ENCODE measurements at places on chromosomes 3 and 15.

DNA sequence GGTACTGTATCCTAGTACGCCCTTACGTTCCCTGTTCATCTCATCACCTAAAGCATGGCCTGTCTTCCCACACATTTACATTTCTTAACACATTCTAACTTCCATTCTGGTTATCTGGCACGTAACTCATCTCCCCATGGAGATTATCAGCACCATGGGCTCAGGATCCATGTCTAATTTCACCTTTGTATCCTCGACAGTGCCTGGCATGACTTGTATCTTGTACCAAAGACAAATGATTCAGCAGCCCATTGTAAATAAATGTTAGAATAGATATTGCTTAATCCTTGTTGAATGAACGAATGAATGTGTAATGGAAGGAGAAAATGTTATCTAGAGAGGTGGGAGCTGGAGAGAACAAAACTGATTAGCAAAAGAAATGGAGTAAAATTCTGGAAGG is 69.7 kb upstream of the TPM1 start:
- H3K27me3 ChIP-seq: peaks cover 4% of the 10 kb centered on the region
- no peak overlapping the region for H3K4me3 ChIP-seq
- no peak overlapping the region for H3K27ac ChIP-seq

DNA sequence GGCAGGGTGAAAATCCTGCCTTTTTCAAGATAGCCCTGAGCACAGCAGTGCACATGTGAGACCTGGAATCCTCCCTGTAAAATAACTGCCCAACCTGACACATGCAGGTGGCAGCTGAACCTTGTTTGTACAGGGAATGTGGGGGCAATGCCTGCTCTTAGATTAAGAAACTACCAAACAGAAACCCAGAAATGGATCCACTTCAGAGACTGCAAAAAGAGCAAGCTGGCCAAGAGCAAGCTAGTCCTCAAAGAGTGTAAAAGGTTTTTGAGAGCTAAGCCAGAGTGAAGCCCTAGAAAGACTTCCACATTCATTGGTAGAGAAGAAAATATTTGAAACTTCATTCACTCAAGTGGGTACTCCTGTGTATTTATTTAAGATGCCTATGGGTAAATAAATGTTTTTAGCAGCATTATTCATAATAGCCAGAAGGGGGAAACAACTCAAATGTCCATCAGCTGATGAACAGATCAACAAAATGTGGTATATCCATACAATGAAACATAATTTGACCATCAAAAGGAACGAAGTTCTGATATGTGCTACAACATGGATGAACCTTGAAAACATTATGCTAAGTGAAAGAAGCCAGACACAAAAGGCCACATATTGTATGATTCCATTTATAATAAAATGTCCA is 96.0 kb upstream of the TSC22D2 start:
- peaks cover 20% of the 10 kb centered on the region for H3K27me3 ChIP-seq
- H3K36me3 ChIP-seq: no peaks in the 10 kb centered on the region
- no peak for DNase-seq
- no peak overlapping the region for H3K27ac ChIP-seq

DNA sequence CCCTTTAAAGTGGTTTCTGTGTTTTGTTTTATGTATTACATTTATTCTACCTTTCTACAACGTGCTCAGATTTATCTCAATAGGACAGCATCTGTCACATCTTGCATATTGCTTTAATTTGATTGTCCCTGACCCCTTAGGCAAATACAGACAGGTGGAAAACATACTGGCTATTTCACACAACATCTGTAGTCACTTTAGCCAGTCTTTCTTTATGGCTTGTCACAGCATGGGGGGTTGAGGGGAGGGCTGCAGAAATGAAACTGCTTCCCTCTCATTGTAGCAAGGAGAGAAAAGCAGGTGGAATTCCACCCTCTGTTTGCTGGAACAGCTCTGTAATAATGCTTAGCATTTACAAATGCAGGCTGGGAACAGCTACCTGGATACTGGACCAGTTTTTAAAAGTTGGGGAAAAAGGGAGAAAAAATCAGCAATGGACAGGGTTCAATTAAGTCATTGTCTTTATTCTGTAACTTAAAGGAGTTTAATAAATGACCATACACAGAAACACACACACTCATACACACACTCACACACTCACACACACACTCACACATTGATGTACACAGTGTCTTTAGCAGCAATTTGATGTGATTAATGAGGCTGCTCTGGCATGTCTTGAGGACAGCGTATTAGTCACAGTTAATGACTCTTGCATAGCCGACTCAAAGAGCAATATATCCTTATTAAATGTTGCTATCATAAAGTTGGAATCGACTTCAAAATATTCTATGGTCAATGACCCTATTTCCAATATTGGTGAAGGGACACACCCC is 283.7 kb upstream of the GBE1 start:
- no peak overlapping the region for H3K4me3 ChIP-seq
- no peak for DNase-seq
- H3K4me1 ChIP-seq: no peaks in the 10 kb centered on the region
- H3K27ac ChIP-seq: no peak overlapping the region
- H3K27me3 ChIP-seq: no peaks in the 10 kb centered on the region

GRCh38 chr15:54289590-54290136 is 311.4 kb downstream of the UNC13C start:
- H3K36me3 ChIP-seq: no peaks in the 10 kb centered on the region
- DNase-seq: no peak
- H3K4me1 ChIP-seq: no peaks in the 10 kb centered on the region
- H3K27me3 ChIP-seq: no peaks in the 10 kb centered on the region
- H3K4me3 ChIP-seq: no peak overlapping the region
- no peak overlapping the region for H3K27ac ChIP-seq

- H3K27me3 ChIP-seq: no peaks in the 10 kb centered on the region
- H3K36me3 ChIP-seq: no peaks in the 10 kb centered on the region
- H3K4me3 ChIP-seq: no peak overlapping the region
- no peak for DNase-seq
- H3K4me1 ChIP-seq: no peaks in the 10 kb centered on the region
These were observed 263.4 kb upstream of the WNT5A start for GRCh38 chr3:55750525-55750924.

DNA sequence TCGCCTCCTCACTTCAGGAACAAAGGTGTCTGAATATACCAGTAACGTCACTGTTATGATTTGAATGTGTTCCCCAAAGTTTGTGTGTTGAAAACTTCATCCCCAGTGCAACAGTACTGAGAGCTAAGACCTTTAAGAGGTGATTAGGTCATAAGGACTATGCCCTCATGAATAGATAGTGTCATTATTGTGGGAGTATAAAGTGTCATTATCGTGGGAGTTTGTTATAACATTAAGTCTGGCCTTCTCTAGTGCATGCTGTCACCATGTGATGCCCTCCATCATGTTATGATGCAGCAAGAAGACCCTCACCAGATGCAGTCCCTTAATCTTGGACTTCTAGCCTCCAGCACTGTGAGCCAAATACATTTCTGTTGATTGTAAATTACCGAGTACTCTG is 53.7 kb upstream of the TLE3 start:
- H3K36me3 ChIP-seq: no peaks in the 10 kb centered on the region
- H3K27ac ChIP-seq: no peak overlapping the region
- H3K4me3 ChIP-seq: no peak overlapping the region
- peaks cover 59% of the 10 kb centered on the region for H3K27me3 ChIP-seq
- no peaks in the 10 kb centered on the region for H3K4me1 ChIP-seq

GRCh38 chr3:194690501-194691372 is 5.1 kb downstream of the FAM43A start:
- no peak overlapping the region for H3K4me3 ChIP-seq
- peaks cover 29% of the 10 kb centered on the region for H3K4me1 ChIP-seq
- H3K27ac ChIP-seq: no peak overlapping the region
- H3K27me3 ChIP-seq: peaks cover 80% of the 10 kb centered on the region
- H3K36me3 ChIP-seq: peaks cover 2% of the 10 kb centered on the region
- DNase-seq: no peak

GRCh38 chr15:92882697-92883162 is 17.4 kb upstream of the CHD2 start:
- H3K27ac ChIP-seq: peak overlapping the region; percentile 99
- DNase-seq: no peak
- H3K4me3 ChIP-seq: peak overlapping the region; percentile 97
- peaks cover 6% of the 10 kb centered on the region for H3K27me3 ChIP-seq
- peaks cover 40% of the 10 kb centered on the region for H3K36me3 ChIP-seq

GRCh38 chr3:77412021-77412438 is 372.1 kb downstream of the ROBO2 start:
- H3K36me3 ChIP-seq: no peaks in the 10 kb centered on the region
- H3K4me3 ChIP-seq: no peak overlapping the region
- H3K27me3 ChIP-seq: no peaks in the 10 kb centered on the region
- DNase-seq: no peak

GRCh38 chr3:58384381-58385090 is 49.1 kb downstream of the PDHB start:
- H3K36me3 ChIP-seq: peaks cover 8% of the 10 kb centered on the region
- no peak overlapping the region for H3K27ac ChIP-seq
- H3K4me1 ChIP-seq: peaks cover 20% of the 10 kb centered on the region
- DNase-seq: no peak

Data from activated naive CD4-positive, alpha-beta T cell treated with anti-CD3 and anti-CD28 coated beads, Interleukin-2, amount 10 ng/mL, durations not matched to agents 7 days and 5 days (primary cell).